ENCODE measurements at places on chromosomes 5 and 9.

- no peak for DNase-seq
Measured at GRCh38 chr9:127049044-127049443, 73.4 kb downstream of the ANGPTL2 start.

DNA sequence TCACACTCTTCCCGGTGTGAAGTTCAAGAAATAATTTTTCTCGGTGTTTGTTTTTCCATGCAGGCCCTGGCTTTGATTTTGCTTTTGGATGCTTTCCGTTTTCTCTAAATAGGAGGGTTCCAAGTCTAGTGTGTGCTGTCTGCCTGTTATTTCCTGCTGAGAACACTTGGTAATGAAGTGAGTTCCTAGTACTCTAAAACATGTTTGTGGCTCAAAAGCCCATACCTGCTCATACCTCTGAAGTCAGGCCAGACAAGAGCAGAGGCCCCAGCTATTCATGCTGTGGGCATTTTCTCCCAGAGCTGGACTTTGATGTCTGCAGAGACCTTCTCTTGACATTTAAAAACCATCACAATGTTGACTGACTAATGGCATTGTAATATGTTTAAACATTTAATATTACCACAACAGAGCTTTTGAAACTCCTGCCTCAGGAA is 211.2 kb downstream of the GOLPH3 start:
- DNase-seq = no peak

GRCh38 chr5:164809821-164810220 is 1304.4 kb downstream of the MAT2B start:
- DNase-seq = no peak

GRCh38 chr5:67910546-67910945 is 305.0 kb upstream of the PIK3R1 start:
- no peak for DNase-seq

DNA sequence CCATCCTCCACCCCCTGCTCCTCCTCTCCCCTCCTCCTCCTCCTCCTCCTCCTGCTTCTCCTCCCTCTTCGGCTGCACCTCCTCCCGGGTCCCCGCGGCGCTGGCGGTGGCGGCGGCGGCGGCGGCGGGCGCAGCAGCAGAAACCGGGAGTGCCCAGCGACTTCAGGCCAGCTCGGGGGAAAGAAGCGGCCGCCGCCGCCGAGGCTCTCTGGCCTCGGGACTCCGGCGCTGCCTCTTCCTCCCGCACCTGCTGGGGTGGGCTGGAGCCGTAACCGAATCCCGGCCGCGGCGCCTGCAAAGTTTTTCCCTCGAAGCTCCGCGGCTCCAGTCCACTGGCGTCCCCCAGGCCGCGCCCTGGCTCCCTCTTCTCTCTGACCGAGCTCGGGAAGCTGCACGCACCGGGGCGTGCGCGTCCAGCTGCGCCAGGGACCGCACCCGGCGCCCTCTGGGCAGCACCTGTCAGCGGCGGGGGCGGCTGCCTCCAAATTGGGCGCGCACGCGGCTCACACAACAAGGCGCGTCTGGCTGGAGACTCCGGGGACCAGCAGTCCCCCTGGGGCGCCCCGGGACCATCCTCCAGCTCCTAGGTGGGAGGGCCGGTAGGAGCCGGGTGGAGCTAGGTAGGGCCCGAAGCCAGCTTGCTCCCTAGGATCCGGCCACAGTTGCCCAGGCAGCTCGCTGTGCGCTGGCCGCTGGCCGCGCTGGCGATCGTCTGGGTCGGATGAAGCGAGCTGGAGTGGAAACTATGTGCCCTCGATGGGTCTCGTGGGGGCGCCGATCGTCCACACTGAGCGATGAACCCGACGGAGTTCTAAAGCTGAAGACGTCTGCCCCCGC is at the start of gene MCTP1:
MCTP1 (minus strand) TSS at position 523 of the 837 bp plus-strand sequence.
- no peak for DNase-seq

GRCh38 chr5:73387149-73387591 is 61.4 kb downstream of the FOXD1 start:
- no peak for DNase-seq

- DNase-seq = peak; percentile 95
Measured at GRCh38 chr9:124415102-124415851, at the start of gene PSMB7. Gene PSMB7, minus strand, starts transcription at chr9:124415442. Its CDS starts 17 bp downstream, at chr9:124415425.

- DNase-seq = no peak
Measured at GRCh38 chr9:88219601-88220000, 81.3 kb upstream of the SPATA31C2 start.

DNA sequence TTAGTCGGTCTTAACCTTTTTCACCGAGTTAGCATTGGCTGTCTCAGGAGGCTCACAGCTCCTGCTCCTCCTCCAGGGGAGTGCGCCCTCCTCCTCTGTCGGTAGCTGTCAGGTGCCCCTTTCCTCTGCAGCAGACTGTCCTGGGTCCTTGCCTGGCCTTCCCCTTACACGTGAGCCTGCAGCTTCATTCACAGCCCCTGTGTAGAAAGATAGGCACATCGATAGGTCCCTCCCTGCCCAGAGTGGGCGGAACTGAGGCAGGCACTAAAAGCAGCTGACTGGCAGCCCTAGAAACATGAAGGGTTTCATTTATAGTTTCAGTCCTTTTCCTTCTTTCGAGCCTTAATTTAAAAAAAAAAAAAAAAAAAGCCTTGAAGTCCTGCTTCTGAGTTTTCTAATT is 17.2 kb downstream of the TENT4A start:
- DNase-seq = no peak

DNA sequence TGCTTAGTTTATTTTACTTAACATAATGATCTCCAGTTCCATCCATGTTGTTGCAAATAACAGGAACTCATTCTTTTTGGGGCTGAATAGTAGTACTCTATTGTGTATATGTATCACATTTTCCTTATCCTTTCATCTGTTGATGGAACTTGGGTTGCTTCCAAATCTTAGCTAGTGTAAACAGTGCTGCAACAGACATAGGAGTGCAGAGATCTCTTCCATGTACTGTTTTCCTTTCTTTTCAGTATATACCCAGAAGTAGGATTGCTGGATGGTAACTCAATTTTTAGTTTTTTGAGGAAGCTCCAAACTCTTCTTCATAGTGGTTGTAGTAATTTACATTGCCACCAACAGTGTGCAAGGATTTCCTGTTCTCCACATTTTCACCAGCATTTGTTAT is 138.8 kb upstream of the POC5 start:
- DNase-seq = no peak

GRCh38 chr5:3056866-3057265 is 305.4 kb upstream of the IRX2 start:
- no peak for DNase-seq

GRCh38 chr9:135664266-135664665 is 1.2 kb downstream of the LCN9 start:
- DNase-seq = no peak

DNA sequence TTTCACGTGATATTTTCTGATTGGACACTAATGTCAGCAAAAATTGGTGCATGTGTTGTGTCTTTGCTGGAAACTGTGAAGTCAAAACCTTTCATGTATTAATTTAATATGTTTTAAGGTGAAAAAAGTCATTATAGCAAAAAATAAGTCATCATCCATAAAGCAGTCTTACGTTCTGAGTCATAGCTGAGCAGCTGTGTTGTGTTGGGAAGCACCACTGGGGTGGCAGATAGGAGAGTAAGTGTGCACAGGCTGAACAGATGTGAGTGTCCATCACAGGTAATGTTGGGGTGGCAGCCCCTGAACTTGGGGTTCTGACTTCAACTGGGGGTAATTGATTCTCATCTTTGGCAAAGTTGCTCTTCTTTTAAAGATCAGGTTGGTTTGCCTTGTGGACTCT is 156.8 kb downstream of the NXNL2 start:
- DNase-seq = no peak

DNA sequence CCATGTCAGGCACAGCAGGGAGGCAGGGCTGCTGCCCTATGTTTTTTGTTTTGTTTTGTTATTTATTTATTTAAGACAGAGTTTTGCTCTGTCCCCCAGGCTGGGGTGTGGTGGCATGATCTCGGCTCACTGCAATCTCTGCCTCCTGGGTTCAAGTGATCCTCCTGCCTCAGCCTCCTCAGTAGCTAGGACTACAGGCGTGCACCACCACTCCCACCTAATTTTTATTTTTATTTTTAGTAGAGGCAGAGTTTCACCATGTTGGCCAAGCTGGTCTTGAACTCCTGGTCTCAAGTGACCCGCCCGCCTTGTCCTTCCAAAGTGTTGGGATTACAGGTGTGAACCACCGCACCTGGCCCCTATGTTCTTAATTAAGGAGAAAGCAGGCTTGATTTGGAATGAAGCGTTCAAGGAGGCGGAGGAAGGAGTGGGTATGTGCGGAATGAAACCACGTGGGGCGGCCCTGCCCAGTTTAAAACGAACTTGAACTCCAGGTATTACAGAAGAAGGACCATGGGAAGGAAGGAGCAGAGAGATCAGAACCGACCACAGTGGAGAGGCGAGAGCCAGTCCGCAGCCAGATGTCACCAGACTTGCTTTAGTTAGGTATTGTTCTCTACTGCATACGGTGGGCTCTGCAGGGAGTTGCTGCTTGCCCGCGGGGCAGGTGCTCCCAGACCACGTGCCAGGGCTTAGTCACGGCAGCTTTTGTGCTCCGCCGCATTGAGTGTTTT is 34.9 kb upstream of the EPB41L4B start:
- no peak for DNase-seq

DNA sequence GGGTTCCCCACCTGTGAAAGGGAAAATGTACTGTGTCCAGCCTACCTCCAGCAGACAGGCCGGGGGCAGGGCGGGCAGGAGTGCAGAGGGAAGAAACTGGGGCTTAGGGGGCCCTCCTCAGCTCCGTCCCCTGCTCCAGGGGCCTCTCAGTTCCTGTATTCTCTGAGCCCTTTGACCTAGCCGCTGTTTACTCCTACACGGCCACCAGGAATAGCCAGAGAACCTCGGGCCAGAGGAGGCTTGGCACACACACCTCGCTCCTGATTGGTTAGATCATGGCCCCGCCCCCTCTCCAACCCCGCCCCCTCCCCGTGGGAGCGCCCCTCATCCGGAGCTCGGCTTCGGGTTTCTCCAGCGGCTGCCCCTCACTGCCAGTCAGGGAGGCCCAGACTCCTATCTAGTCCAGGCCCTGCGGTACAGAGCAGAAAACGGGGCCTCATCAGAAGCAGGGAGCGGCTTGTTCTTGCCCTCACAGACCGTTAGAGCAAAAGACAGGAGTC is 2.2 kb downstream of the ST6GALNAC6 start:
- no peak for DNase-seq

DNA sequence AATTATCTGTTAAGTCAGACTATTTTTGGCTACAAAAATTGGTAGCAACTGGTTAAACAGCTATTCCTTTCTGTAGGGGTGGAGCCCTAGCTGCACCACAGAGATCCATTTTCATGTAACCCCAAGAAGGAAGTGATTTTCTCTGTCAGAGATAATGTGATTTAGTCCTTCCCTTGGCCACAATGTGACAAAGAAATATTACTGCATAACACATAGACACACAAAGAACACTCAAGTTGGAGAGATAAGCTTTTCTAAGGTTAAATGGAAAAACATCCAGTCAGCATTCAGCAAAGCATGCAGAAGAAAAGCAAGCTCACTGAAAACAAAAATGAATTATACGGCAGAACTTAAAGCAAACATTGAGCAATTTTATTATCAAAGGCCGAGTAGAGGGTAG is 227.8 kb upstream of the CDH9 start:
- no peak for DNase-seq

- DNase-seq = no peak
Measured at GRCh38 chr5:126888175-126888574, 111.2 kb downstream of the LMNB1 start.

DNA sequence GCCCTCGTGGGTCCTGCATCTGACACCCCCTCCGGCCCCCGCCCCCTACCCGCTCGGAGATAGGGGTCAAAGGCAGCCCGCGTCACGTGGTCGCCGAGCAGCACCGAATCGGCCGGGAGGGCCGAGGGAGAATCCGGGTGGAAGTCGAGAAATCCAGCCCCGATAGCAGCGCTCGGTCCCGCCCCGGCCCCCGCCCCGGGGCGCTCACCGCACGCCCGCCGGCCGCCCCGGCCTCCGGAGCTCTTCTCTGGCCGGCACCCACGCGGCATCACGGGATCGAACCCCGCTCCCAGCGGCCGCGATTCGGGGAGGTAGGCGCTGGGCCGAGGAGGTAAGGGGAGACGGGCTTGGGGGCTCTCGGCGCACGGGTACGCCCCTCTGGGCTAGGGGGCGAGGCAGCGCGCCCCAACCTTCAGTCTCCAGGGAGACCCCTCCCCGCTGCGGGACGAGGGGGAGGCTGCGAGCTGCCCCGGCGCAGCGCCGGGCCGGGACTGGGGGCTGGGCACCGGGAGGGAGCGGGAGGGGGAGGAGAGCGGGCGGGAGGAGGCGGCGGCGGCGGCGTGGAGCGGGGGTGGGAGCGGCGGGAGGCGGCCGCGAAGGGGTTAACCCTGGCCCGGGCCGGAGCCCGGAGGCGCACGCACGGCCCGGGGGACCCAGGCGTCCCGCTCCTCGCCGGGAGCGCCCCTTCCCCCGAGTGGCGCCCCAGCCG is 22.1 kb upstream of the NDST1 start:
- no peak for DNase-seq

DNA sequence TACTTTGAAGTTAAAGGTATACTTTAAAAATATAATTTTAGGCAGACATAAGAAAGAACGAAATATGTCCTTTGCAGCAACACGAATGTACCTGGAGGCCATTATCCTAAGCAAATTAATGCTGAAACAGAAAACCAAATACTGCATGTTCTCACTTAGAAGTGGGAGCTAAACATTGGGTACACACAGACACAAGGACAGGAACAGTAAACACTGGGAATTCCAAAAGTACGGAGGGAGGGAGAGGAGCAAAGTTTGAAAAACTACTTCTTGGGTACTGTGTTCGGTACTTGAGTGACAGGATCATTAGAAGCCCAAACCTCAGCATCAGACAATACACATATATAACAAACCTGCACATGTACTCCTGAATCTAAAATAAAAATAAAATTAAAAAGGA is 40.9 kb downstream of the TJP2 start:
- DNase-seq = no peak

GRCh38 chr9:36603006-36603405 is 30.3 kb downstream of the MELK start:
- DNase-seq = no peak

DNA sequence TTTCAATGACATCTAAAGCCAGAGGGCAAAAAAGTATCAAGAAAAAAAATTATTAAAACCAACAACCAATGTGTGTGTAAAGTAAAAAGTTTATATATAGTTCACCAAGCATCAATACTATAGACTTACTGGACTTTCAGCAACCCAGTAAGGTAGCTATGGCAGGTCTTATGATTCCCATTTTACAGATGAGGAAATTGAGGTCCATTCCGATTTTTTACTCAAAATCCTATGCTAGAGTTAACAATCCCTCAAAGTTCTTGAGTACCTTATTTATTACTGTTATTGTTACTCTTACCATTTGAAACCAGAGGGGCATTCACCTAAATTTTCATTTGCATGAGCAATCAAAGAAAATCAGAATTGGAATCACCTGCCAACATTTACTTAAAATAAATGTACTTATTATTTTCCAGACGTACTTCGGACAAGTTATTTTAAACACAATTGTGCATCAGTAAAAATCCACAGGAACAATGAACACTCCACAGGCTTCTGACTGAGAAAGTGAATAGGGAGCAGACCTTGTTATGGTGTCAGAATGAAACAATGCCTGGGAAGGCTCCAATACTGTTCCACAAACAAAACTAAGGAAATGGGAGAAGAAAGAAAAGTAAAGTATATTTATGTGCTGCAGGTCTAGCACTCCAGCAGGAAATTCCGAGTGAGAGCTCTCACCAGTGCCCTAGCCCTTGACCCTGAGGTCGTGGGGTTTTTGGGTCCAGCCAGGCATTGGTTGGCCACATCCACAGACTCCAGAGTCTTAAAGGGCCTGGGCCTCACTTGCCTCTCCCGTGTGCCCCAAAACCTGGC is 229.9 kb downstream of the PIK3R1 start:
- no peak for DNase-seq

GRCh38 chr9:121863955-121864354 is 212.5 kb downstream of the DAB2IP start:
- no peak for DNase-seq
